Activated gamma-delta T cell treated with anti-CD3 and anti-CD28 coated beads, Interleukin-2, amount 50 U/mL, for 16 hours (primary cell): ENCODE measurements at places on chromosomes 16 and 17.

DNA sequence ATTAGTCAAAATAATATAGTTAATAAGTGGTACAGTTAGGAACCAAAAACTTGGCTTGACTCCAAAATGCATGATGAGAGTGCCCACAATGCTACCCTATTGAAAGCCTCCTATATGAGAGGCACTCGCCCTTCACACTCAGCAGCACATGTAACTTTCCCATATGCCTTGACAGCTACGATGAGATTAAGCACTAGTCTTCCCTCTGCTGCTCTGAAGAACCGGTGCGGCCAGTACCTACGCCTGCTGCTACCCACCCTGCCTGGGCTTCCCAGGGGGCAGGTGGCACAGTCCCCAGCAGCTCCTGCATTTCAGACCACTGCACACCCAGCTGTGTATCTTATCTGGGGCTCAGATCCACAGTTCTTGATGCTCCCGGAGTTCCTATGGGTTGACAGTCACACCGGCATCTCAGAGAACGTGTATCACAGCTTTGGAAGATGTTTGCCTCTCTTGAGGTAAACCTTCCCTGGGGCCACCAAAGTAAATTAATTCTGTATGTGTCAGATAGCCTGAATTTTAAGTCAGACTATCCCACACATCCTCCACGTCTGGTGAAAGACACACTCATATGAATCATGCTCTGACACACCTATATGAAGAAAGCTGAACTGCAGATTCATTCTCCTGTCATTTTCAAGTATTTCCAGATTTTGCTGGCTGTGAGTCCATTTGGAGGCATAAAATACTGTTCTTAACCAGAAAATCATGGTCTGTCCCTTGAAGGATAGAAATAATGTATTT, 77.8 kb downstream of the MYH10 start:
- no peak for DNase-seq

GRCh38 chr17:37787055-37787757, 42.3 kb upstream of the HNF1B start:
- no peak for DNase-seq

DNA sequence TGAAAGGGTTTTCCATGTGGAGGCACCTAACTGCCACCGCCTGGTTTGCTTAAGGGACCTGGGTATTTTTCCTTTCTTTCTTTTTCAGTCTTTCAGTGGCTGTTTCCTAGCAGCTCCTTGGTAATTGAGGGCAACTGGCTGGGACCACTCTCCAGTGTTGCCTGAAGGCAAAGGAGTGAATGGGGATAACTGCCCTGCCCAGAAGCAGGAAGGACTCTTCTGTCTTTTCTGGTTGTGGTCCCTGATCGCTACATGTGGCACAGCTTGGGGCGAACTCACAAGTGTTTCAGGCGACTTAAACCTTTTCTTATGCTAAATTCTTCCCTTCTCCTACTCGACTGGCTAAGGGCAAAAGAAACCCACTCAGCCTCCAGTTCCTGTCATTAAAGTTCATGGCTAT, 10.1 kb upstream of the TMEM98 start:
- DNase-seq: no peak

DNA sequence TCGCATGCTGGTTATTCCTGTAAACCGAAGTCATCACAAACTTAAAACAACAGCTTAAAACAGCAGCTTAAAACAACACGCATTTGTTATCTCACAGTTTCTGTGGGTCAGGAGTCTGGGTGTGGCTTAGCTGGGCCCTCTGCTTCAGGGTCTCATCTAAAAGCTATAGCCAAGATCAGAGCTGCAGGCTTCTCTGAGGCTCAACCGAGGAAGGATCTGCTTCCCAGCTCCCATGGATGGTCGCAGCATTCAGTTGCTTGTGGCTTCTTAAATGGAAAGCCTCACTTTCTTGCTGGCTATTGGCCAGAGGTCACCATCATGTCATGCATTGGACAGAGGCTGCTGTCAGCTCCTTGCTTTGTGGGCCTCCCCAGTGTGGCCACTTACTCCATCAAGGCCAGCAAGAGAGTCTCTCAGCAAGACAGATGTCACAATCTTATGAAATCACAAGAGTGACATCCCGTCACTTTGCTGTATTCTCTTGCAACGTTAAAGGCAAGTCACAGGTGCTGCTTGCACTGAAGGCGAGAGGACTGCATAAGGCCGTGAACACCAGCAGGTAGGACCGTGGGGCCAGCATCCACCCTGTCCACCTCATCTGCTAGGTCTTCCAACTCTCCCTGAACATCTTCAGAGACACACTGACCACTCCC, 117.9 kb upstream of the TNRC6C start:
- no peak for DNase-seq

GRCh38 chr17:71869841-71870545, 250.8 kb upstream of the SOX9 start:
- DNase-seq: no peak
